ENCODE measurements at places on chromosomes 4 and X. TPM values are rescaled to one million over a fixed set of nuclear protein-coding genes. Genes with fewer than 3 reads are reported as not detected.

GRCh38 chrX:101442085-101442484 lies 34.1 kb downstream of the HNRNPH2 start:
- DNase-seq: no peak

Gene CTAG1A
- not detected for polyA plus RNA-seq

DNA sequence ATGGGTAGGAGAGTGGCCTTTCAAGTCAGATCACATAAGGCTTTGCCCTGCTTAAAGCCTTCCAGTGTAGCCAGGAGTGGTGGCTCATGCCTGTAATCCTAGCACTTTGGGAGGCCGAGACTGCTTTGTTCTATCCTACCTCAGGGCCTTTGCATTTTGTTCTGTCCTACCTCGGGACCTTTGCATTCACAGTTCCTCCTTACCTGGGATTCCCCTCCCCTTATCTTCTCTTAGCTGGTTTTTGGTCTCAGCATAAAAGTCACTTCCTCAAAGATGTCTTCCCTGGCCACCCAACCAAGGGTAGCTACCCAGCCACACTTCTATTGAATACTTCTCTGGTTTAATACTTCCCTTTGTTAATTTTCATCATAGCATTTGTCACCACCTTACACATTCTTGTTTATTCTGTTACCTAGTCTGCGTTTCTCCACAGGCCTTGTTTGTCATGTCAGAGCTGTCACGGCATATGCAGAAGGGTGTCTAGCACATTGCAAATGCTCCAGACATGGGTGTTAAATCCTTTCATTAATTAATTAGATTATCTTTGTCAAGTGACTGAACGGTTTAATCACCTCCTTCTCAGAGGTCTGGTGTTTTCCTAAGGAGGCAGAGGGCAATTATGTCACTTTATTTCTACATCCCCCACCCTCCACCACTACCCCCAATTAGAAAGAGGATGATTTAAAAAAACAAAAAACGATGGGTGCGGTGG lies 11.3 kb upstream of the SETD7 start:
- no peak for DNase-seq

Gene DCLK2
- polyA plus RNA-seq: 0.67 TPM

Gene CWH43
- polyA plus RNA-seq: not detected

GRCh38 chr4:81722290-81722851 lies 250.7 kb upstream of the RASGEF1B start:
- DNase-seq: peak; percentile 65

DNA sequence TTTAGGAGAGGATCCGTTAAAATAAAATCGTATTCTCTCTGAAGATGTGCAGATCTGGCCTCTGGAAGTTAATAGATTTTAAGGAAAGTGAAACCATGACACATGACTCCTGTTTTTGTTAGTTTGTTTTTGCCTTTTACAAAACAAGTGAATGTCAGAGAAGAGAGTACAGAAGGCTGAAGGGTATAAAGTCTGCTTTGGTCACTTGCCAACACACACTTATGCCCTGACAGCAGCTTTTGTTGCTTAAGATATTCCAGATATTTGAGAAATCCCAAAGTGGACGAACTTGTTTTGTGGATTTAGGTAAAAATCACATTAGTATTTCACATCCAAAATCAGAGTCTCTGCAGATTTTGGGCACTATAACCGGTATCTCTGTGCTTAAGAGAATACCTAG lies 192.4 kb upstream of the RASGEF1B start:
- no peak for DNase-seq

GRCh38 chrX:122500556-122500955 lies 683.5 kb upstream of the GRIA3 start:
- no peak for DNase-seq

Gene TAB3
- 7.4 TPM for polyA plus RNA-seq

Gene TDO2
- 1.3 TPM for polyA plus RNA-seq

Gene ZAR1
- not detected for polyA plus RNA-seq

GRCh38 chrX:33160273-33160672 lies 51.1 kb downstream of the DMD start:
- no peak for DNase-seq

Gene MAGEA3
- not detected for polyA plus RNA-seq

DNA sequence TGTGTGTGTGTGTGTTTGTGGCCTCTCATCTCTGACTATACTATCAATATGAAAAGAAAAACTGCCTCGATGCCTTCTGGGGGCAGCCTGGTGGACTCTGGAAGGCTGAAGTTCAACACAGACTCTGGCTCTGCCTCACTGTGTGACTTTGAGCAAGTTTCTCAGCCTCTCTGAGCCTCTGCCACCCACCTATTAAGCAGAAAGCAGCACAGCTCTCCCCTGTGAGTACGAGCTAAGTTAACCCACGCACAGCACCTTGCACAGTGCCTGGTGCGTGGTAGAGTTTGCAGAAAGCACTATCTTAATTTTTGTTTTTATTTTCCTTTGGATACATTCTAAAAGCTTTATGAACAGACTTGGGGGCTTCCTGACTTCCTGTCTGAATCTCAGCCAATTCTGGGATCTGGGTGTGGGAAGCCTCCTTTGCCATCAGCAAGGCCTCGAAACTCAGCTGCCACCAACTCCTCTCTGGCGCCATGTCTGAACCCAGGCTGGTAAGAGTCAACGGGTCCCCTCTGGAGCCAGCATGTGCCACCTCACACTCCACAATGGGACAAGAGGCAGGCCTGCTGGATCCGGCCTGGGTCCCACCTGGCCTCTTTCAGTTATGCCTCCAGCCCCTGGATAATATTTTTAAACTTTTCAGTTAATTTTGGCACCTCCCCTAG lies 57.3 kb downstream of the JAKMIP1 start:
- DNase-seq: no peak

Gene FATE1
- polyA plus RNA-seq: not detected

Gene MAOA
- polyA plus RNA-seq: 180 TPM

Gene PPARGC1A
- polyA plus RNA-seq: 2.6 TPM

GRCh38 chr4:2412534-2412884 lies 5.9 kb downstream of the ZFYVE28 start:
- DNase-seq: peak; percentile 96

DNA sequence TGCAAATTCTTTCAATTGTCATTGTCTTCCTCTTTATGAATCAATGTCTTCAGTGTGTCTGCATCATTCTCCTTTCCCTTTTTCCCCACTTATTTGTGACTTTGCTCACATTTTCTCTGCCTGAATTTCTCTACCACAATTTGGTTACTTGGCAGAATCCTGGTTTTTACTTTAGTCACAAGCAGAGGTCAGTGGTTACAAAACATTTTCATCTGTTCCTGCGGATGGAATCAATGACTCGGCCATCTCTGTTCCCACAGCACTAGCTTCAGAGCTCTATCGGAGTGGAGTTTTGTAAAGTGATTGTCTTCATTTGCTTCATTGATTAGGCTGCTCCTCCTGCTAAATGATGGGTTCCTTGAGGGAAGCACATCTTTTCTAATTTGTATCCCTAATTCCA lies 501.3 kb upstream of the AADAT start:
- DNase-seq: no peak

DNA sequence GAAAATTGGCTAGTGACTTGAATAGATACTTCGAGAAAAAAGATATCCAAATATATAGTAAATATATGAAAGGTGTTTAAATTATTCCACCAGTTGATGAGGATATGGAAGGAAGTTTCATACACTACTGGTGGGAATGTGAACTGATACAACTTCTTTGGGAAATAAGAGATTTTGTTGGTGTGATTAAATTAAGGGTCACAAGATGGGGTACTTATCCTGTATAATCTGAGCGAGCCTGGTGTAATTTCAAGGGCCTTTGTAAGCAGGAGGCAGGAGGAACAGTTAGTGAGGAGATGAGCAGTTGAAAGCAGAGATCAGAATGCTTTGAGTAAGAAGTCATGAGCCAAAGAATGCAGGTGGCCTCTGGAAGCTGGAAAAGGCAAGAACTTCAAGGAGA lies 192.2 kb downstream of the KCTD8 start:
- no peak for DNase-seq

- no peak for DNase-seq
Observed at GRCh38 chr4:104596189-104596588, 101.5 kb upstream of the CXXC4 start.

- DNase-seq: no peak
Observed at GRCh38 chr4:163638909-163639308, 144.4 kb downstream of the TMA16 start.

DNA sequence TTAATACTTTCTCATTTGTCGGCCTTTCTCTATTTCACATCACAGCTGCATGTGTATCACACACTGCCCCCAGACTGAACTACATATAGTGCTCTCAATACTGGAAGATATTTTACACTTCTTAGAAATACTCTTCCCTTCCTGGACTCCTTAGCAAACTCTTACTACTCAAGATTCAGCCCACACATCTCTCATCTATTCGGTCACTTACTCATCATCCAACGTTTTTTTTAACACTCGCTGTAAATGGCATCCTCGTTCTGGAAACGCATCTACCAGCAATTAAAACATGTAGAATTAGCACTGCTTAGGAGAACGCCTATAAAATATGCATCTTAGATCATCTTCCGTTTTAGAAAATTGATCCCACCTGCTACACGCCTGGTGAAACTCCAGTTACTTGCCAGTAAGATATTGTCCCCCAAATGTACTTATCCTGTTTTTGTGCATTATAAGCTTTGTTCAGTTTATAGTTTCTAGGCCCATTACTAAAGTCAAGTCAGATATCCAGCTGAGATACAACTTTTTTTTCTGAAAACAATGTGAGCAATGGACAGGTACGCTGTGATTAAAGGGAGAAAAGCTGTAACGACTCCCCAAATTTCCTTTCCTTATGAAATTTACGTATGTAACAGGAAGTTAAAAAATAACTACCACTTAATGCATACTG lies 1.0 kb downstream of the LRP2BP start:
- peak; percentile 5 for DNase-seq

Gene SYTL4
- 6.2 TPM for polyA plus RNA-seq
